BJ (cell line): ENCODE measurements at places on chromosomes 2 and 18. TPM values are rescaled to one million over a fixed set of nuclear protein-coding genes. Genes with fewer than 3 reads are reported as not detected.

GRCh38 chr2:75666911-75667310 is 20.3 kb downstream of the MRPL19 start:
- DNase-seq: no peak

FSHR gene
- not detected in 2 replicates for polyA plus RNA-seq

DNA sequence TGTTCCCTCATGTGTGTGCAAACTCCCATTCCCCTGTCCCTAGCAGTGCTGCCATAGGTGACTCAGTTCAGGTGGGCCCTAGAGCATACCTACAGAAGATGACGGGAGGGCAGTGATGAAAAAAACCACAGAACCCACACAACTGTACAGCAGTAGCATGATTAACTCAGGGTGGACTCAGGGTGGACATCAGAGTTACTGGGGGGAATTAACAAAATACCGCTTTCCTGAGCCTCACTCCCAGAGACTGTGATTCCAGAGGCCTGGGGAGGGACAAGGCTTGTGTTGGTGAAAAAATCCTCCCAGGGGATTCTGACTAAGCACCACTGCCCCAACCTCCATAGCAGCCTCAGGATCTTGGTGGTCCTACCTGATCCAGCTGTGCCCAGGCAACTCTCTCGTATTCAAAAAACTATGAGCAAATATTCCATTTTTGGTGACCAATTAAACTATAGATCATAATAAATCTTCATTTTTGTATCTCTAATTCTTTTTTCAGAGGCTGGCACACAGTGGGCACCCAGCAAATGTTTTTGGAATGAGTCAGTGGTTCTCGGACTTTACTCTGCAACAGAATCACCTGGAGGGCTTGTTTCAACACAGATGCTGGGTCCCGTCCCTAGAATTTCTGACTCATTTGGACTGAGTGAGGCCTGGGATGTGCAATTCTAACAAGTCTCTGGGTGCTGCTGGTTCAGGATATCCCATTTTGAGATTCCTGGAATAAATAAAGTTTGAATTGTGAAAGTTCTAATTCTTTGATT is 84.1 kb upstream of the NABP1 start:
- DNase-seq: no peak

- no peak for DNase-seq
Observed at GRCh38 chr18:49847524-49847923, 34.2 kb upstream of the ACAA2 start.

- no peak for DNase-seq
Observed at GRCh38 chr2:52639692-52640091, 1127.9 kb upstream of the CHAC2 start.

HDLBP gene
- 738 and 948 TPM in 2 replicates for polyA plus RNA-seq

DNA sequence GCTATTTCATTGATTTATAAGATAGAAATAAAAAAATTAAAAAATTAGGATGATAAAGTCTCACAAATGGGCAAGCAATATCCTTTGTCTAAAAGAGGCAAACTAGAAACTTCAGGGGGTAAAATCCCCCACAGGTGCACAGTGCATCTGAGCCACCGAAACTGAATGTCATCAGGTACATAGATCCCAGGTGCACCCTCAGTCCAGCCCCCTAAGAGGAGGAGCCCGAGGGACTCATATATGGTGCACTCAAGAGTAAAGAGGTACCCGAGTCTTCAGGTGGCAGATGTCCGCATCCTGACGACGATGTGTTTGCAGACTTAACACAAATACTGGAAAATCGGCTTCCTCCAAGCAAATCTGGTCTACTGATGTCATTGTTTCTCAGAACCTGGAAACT is 11.3 kb downstream of the QPCT start:
- DNase-seq: no peak

DNA sequence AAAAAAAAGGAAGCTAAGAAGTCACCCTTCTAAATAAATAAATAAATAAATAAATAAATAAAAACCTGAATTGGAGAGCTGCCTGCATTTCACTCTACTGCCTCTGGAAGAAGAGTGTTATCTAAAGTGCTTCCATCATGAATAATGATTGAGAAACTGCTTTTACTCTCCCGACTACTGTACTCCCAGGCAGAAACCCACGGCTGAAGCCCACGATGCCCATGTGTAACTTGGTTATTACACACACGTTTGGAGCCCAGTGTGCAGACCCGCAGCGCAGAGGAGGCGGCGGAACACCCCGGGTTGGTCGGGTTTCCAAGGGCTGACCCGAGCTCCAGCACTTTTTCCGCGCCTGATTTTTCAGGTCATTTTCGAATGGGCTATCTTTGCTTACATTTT is 697 bp upstream of the SPATS2L start:
- no peak for DNase-seq

DNA sequence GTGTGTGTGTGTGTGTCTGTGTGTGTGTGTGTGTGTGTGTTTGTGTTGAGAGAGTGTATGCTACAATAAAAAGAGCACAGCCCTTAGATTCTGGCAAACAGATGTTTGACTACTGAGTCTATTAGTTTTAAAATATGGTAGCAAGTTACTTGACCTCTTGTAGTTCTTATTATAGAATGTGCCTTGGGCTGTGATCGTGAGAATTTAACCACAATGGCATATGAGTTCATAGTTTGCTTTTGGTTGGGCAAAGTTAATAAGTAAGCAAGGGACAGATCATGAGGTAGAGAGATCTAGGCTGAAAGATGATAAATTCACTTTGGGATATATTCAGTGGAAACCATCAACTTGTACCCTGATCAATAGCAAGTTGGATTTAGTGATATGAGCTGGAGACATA is 334.3 kb upstream of the VWC2L start:
- DNase-seq: peak; percentile 75

DNA sequence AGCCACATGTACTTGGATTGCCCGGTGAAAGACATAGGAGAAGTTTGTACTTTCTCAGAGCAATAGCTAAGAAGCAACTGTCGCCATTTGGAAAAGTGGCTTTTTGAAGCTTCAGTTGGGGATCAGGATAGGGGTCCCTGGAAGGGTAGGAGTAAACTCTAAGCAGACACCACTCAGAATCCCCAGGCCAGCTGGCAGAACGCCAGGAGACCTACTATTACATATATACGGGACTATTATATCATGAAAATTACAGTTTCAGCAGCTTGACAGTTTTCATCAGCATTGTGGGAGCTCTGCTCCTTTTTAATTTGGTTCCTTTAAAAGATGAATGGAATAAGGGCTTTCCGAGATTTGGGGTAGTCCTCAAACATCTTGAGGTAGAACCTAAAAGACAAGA is 54.9 kb downstream of the SRD5A2 start:
- no peak for DNase-seq

GRCh38 chr18:3485153-3486149 is 35.5 kb downstream of the TGIF1 start:
- no peak for DNase-seq

GRCh38 chr2:111640480-111640879 is 243.5 kb downstream of the ANAPC1 start:
- no peak for DNase-seq

DNA sequence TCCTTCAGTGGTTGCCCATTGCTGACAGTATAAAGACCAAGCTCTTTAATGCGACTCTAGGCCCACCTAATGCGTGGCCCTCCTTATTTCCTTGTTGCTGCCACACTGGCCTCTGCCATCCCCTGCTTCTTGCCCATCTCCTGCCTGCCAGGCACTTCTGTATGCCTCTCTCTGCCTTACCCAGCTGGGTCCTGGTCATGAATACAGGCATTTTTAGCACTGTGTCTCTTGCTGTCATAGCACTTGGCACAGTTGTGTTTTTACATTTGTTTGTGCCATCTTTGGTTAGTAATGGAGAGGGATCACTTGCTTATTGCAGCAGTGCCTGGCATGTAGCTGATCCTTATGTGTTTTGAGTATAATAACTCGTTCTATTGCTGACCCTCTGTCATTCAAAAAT is 38.7 kb downstream of the MAP4K4 start:
- no peak for DNase-seq

E2F6 gene
- 4.9 and 7.9 TPM in 2 replicates for polyA plus RNA-seq

- no peak for DNase-seq
Observed at GRCh38 chr2:75315436-75315835, 116.1 kb upstream of the TACR1 start.

GRCh38 chr2:55917117-55917516 is 6.5 kb downstream of the EFEMP1 start:
- no peak for DNase-seq

DNA sequence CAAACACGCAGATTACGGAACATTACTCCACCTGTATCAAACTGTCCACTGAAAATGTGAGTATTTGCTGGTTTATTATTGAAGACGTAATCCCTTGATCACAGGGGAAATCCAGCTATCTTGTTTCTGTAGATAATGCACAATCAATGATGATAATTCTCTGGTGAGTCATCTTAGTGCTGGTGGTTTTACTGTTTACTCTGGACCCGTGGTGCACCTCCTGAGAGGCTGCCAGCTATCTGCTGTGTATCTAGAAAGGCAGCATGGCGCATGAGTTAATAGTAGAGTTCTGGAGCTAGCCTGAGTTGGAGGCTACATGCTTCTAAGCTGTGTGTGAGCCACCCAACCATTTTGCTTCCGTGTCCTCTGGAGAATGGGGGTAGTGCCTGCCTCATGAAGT is 6.5 kb downstream of the NCAPH start:
- DNase-seq: no peak

DNA sequence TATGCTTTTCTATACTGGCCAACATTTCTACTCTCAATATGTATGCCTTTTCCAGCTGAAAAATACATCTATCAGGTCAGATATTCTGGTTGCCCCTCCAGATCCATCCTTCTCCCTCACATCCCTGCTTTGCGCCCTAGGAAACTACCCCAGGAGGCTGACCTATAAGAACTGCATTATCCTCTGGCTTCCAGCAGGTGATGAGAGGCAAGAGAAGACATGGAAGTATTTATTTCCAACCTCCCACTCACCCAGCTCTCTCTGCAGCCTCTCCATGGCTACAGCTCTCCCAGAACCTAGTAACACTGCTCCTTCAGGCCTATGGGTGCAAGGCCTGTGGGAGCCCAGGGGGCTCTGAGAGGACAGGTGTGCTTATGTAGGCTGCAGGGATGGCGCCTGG is 42.9 kb downstream of the ARID5A start:
- no peak for DNase-seq

GRCh38 chr2:26399771-26400376 is 1.8 kb upstream of the DRC1 start:
- DNase-seq: no peak

CNTNAP5 gene
- not detected in 2 replicates for polyA plus RNA-seq

DNA sequence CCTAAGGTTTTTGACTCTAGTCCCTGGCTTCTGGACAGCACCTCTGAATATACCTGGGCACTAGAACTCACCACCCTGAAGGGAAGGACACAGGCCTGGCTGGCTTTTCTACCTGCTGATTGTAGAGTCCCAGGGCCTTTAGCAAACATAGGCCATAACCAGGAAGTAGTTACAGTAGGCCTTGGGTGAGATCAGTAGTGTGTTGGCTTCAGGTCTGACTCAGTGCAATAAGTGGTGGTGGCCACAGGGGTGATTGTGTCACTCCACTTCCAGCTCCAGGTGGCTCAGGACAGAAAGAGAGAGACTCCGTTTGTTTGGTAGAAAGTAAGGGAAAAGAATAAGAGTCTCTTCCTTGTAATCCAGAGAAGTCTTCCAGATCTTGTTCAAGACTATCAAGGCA is 101.7 kb upstream of the LGALSL start:
- DNase-seq: no peak

MOGAT1 gene
- polyA plus RNA-seq: not detected in 2 replicates

GRCh38 chr18:68803356-68803755 is 5.5 kb downstream of the CCDC102B start:
- peak; percentile 95 for DNase-seq

SCN3A gene
- 0.78 and 1.2 TPM in 2 replicates for polyA plus RNA-seq

GPAT2 gene
- polyA plus RNA-seq: 4.9 and 9.5 TPM in 2 replicates

DNA sequence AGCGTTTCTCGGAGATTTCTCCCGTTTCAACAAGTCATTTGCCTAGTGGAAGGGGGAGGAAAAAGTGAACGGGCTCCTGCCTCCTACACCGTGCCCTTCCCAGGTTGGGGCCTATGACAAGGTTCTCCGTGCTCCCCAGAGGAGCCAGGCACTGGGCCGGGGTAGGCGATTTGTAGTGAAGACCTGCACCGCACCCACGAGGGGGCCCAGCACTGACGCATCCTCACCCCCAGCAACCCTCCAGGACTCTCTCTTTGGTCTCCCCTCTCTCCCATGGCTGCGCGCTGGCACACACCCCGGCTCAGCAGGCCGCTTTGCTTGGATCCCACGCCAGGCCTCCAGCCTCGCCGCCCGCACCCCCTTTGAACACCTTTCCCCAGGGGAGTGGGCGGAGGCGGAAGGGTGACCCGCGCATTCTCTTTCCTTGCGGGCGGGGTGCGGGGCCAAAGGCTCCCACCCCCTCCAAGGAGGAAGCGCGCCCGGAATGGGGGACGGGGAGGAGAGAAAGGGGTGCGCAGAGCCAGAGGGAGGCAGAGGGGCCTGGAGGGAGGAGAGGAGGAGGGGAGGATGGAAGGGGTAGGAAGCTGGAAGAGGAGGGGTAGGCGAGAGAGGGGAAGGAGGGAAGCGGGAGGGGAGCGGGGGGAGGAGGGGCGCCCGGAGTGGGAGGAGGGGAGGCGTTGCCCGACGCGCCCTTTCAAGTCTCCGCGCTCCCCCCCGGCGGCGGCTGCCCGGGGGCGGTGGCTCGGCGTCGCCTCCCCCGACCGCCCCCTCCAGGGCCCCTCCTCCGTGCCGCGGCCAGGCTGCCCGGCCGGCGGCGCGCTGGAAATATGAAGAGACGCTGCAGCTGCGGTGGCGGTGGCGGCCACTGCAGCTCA is at the start of gene APCDD1:
Gene APCDD1, plus strand, starts transcription at position 830 of the 875 bp plus-strand sequence. CDS start 347 bp downstream, outside the sequence.
- no peak for DNase-seq

- DNase-seq: no peak
Observed at GRCh38 chr2:227597036-227597435, 1.7 kb upstream of the SCYGR2 start.

GRCh38 chr2:158808426-158808825 is 13.3 kb downstream of the DAPL1 start:
- no peak for DNase-seq

GRCh38 chr2:168645696-168646338 is 156.6 kb upstream of the NOSTRIN start:
- DNase-seq: no peak

DNA sequence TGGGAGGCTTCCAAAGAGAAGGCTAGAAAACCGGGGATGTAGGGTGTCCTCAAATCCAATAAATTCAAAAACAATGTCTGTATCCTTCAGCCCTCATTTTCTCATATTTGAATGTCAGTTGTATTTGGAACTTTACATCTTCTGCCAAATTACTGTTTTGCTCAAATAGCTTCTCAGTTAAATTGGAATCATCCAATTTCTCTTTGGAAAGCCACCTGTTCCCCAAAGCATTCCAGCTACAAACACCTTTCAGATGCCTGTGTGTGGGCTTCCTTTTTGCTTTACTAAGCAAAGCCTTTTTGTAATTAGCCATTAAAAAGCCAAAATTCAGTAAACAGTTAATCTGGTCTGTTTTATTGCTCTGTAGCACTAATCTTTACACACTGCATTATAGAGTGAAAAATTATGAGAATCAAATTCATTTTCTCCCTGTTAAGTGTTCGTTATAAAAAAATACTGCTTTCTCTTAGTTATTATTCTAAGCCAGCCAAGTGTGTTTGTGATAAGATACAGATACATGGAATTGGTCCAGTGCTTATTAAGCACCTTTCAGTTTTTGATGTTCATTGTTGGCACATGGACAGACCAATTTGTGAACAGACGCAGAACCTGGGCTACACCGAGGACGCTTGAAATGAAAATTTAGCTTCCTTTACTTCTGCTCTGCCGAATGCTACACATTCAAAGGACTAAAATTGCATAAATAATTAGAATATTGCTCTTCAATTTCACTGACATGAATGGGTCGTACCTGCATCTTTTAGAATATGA is 151.6 kb downstream of the RTN4 start:
- DNase-seq: no peak

- no peak for DNase-seq
Observed at GRCh38 chr2:127199223-127199622, 20.9 kb downstream of the CYP27C1 start.
